ENCODE measurements at places on chromosomes 1 and 21.

- no peak for DNase-seq
These were observed 75.5 kb upstream of the TNR start for GRCh38 chr1:175818929-175819328.

GRCh38 chr1:225253784-225254183 is 174.1 kb downstream of the LBR start:
- DNase-seq, result no peak

DNA sequence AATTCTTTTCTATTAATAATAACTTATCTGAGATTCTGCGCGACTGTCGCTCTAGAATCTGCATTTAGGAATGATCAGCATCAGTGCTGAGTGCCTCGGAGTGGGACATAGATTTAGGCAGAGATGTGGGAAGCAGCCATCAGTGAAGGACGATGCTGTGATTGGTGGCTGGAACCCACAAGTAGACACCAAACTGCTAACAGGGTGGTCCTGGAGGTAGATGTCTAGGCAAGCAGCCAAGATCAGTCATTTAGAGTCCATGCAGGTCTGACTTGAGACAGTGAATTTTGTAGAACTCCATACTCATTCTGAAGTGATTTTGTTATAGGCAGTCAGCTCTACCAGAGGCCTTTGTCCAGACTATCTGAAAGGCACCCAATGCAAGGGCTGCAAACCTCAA is 51.8 kb upstream of the LYST start:
- DNase-seq, result no peak

- no peak for DNase-seq
These were observed 16.4 kb downstream of the RPL5 start for GRCh38 chr1:92848201-92848600.

GRCh38 chr1:10074059-10074851 is 41.5 kb downstream of the UBE4B start:
- peak; percentile 76 for DNase-seq

- no peak for DNase-seq
These were observed 1.7 kb downstream of the AKT3 start for GRCh38 chr1:243848165-243848857.

GRCh38 chr1:44890007-44890406 is 47.0 kb upstream of the PTCH2 start:
- DNase-seq, result no peak

- no peak for DNase-seq
These were observed 1.6 kb upstream of the DDX59 start for GRCh38 chr1:200671235-200671786.

GRCh38 chr1:23019863-23020625 is 776 bp downstream of the KDM1A start:
- DNase-seq, result peak; percentile 35
